ENCODE measurements at places on chromosomes 6 and 20. TPM values are rescaled to one million over a fixed set of nuclear protein-coding genes. Genes with fewer than 3 reads are reported as not detected.

CD109 gene
- total RNA-seq: 47.3 TPM

DNA sequence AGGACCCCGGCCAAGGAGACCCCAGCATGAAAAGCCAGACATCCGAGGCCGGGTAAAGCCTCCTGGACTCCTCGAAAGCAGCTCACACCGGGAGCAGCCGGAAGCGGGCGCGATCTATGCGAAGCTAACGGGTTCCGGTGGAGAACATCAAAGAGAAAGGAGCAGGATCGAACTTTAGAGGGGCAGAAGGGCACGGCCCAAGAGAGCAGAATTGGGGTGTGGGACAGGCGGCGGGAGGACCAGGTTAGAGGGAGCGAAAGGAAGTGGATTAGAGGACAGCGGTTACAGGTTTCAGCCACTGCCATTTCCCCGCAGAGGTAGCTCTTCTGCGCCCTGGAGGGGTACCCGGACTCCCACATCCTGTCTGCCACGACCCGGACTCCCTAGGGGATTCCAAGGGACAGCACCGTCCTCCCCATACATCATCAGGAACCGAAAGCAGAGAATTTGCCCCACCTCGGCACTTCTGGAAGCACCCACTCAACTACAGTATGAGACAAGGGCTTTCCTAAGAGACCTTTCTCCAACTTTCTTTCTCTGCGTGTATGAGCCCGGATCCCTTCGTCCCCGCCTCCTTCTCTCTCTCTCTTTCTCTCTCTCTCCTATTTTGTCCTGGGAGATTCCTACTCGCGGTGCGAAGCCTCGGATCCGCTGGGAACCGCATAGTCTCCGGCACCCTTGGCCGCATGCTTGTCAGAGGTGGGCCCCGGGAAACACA lies 507 bp upstream of the VGLL2 start:
- peak overlapping the region; percentile 40 for H3K4me3 ChIP-seq
- H3K27me3 ChIP-seq: peaks cover 44% of the 10 kb centered on the region
- no peak for DNase-seq

DNA sequence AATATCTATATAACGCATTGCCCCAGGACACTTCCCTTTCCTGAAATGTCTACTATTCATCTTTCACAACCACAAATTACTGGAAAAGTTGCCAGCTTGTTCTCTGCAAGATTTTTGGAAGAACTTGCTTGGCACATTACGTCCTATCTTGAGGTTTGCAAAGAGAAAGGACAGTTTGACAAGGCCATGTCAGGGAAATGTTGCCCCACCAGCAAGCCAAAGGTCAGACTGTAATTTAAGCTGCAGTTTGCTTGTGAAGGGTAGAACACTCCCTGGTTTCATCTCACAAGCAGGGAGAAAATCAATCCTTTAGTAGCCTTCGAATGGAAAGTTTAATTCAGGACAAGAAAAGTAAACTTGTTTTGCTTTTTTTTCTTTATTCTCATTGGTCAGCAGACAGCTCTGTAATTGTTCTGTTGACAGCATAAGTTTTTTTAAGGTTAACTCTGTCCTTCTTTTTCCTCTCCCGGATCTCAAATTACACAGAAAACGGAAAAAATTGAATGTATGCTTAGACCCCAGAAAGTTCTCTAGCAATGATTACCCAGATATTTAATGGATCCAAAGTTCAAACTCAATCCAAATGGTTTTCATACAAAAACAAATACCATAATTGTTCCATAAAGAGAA lies 541.8 kb upstream of the NRSN1 start:
- no peak for DNase-seq
- no peaks in the 10 kb centered on the region for H3K27me3 ChIP-seq
- H3K27ac ChIP-seq: no peak overlapping the region
- no peaks in the 10 kb centered on the region for H3K4me1 ChIP-seq

DNA sequence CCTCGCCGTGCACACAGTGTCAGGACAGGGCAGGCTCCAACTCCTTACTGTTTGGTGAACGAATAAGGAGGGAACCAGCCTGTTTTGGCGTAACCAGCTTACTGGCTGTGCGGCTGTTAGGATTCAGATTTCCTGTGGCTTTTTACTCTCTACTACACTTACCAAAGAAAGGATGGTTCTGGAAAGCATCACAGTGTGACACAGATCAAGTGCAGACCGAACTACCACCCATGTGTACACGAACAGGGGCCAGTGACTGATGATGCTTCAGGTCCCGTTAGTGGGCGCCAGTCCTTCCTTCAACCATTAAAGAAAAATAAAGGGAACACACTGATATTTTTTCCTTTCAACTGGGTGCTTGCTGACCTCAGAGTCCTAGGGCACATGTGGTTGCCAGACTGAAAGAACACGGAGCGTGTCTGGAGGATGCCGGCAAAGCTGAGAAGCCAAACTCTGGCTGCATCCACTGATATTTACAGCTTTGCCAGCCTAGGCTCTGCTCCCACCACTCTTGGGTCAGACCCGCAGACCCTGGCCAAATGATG lies 352.3 kb upstream of the AGPAT4 start:
- no peak overlapping the region for H3K27ac ChIP-seq
- DNase-seq: no peak
- no peaks in the 10 kb centered on the region for H3K36me3 ChIP-seq

- no peak overlapping the region for H3K4me3 ChIP-seq
- DNase-seq: no peak
- H3K4me1 ChIP-seq: 0 out of 2 replicates have a peak, but pooled peaks cover 3% of the 10 kb centered on the region
- no peaks in the 10 kb centered on the region for H3K36me3 ChIP-seq
- H3K27ac ChIP-seq: no peak overlapping the region
These were observed 158.7 kb downstream of the TFAP2A start for GRCh38 chr6:10256113-10256690.

- peaks cover 24% of the 10 kb centered on the region for H3K36me3 ChIP-seq
- peaks cover 4% of the 10 kb centered on the region for H3K4me1 ChIP-seq
- no peaks in the 10 kb centered on the region for H3K27me3 ChIP-seq
These were observed 116.7 kb downstream of the JPH2 start for GRCh38 chr20:44070139-44070900.

DNA sequence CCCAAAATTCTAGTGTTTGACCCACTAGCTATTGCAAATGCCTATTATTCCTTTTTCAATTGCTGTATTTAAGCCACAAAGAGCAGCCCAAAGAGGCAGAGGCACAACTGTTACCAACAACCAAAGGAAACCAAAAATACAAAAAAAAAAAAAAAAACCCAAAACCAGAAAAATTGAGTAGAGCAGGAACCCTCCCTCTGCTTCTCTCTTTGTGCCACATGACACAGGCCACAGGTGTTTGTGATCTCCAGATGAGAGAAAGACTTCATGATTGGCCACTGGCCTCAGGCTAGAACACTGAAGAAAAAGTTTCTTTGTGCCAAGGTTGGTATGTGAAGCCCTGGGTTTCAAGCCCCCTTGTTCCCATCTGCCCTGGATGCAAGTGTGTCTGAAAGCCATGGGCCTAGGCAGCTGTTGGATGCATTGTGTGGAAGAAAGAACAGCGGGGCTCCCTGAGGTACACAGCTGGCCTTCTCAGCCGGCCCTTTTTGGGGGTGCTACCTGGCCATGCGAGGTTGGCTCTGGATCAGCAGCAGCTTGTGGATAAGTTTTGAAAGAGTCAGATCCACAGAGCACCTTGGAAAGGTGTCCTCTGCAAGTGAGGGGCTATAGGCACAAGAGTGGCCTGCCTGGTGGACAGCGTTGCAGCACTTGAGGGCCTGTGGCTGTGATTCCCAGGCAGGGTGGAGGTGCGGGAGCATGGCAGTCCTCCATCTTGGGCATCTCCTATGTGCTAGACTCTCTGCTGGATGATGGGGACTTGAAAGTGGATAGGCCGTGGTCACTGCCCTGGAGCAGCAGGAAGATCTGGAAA lies 204.5 kb downstream of the ZDHHC14 start:
- no peak overlapping the region for H3K4me3 ChIP-seq
- DNase-seq: no peak
- no peaks in the 10 kb centered on the region for H3K27me3 ChIP-seq
- H3K36me3 ChIP-seq: no peaks in the 10 kb centered on the region
- H3K4me1 ChIP-seq: peaks cover 1% of the 10 kb centered on the region

- H3K27me3 ChIP-seq: no peaks in the 10 kb centered on the region
- no peaks in the 10 kb centered on the region for H3K36me3 ChIP-seq
- H3K4me1 ChIP-seq: no peaks in the 10 kb centered on the region
- no peak for DNase-seq
- no peak overlapping the region for H3K4me3 ChIP-seq
These were observed 67.3 kb upstream of the RALY start for GRCh38 chr20:33926425-33926824.

DNA sequence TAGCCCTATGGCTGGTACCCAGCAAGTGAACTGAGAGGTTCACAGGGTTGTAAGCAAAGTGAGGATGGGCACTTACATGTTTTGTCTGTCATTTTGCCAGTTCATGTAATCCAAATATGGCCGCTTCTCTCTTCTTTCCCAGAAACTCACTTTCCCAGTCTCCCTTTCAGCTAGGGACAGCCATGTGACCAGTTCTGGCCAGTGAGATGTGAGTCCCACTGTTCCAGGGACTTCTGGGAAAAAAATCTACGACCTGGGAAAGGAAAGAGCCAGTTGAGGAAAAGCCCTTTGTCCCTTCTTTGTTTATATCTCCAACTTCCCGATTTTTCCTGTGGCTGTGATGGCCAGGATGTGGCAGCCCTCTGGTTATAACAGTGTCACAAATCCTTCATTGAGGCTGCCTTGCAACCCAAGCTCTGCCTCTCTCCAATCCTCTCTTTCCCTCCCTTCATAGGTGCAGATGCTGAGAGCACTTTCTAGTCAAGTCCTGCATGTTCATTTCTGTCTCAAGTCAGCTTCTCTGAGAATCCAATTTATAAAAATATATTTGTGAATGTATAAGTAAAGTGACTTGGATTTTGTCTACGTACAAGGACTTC lies 148.6 kb upstream of the ZFP64 start:
- H3K36me3 ChIP-seq: no peaks in the 10 kb centered on the region
- no peaks in the 10 kb centered on the region for H3K4me1 ChIP-seq
- H3K4me3 ChIP-seq: no peak overlapping the region
- H3K27ac ChIP-seq: no peak overlapping the region
- DNase-seq: no peak
